ENCODE measurements at places on chromosomes 6 and 20.

- no peak for DNase-seq
These were observed 70.8 kb upstream of the SASH1 start for GRCh38 chr6:148271711-148272439.

DNA sequence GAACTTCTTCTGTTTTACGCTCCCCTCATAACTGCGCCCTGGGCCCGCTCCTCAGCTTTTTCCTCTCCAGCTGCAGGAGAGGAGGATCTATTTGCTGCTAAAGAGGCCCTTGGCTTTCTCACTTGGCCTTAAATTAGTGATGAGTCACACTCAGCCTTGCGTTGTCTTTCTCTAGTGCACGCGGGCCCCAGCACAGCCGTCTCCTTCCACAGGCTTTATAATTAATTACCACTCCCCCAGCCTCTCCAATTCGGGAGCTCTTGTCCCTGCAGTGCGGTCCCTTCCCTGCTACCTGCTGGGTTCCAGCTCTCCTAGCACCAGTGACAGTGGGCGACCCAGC is 25.2 kb downstream of the PACSIN1 start:
- DNase-seq: no peak

- no peak for DNase-seq
These were observed 106.0 kb downstream of the PRIM2 start for GRCh38 chr6:57423468-57423867.

GRCh38 chr6:3442431-3443220 is 14.2 kb downstream of the SLC22A23 start:
- no peak for DNase-seq

DNA sequence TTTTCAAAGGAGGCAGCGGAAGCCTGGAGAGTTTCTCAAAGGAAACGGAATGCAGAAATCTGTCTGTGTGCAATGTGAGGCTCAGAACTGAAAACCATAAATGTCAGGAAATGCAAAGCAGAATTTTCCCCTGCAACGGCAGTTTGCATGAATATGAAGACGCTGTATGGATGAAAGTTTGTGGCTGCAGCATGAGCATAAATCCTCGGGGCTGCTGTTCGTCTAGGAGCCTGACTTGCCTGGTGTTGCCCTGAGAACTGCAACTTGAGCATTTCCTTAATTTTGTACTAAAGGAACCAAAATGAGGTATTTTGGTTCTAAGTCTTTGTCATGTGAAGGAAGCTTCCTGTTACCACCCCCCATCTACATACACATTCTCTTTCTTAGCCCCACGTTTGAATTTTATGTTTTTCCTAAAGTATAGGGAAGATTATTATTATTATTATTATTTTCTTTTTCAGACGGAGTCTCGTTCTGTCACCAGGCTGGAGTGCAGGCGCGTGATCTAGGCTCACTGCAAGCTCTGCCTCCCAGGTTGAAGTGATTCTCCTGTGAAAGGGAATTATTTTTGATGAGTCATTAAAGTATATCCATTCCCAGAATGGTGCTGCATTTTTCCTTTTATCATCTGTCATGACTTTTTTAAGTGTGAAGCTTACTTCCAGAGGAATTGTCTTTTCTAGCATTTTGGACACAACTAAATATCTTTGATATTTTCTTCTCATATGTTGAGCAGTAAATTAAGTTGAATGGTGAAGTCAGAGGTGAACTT is 33.1 kb downstream of the MTHFD1L start:
- DNase-seq: no peak

DNA sequence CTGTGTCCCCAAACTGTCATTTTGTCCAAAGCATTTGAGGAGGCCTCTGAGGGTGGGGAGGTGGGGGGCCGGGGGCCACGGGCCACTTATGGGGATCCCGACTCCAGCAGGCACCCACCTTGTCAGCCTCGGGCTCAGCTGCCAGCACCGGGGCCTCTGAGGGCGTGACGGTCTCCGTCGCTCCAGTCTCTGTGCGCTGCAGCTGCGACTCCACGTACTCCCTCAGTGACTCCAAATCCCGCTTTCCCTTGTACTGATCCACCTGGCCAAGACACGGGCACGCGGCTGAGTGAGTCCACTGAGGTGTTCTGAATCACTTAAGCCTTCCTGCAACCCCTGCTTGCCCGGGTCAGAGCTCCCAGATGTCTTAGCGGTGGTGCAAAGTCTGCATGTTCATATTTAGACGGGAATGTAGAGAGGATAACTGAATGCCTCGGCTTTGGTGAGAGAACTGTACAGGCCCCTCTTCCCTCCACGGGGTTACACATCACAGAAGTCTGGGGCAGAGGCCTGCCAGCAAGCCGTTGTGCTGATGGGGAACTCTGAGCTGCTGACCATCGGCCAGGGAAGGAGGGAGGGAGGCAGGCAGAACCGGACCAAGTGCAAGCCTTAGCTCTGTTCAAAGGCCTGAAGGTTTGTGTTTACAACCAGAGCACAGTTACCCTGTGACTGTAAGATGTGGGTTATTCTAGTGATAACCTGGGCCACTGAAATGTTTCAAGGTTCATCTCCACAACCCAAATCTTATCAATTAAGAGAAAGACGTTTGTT is 21.8 kb downstream of the TXNDC5 start:
- no peak for DNase-seq

GRCh38 chr6:111534231-111534751 is 51.3 kb upstream of the REV3L start:
- no peak for DNase-seq

- DNase-seq: no peak
These were observed 12.5 kb downstream of the SYCP2 start for GRCh38 chr20:59920944-59921343.

DNA sequence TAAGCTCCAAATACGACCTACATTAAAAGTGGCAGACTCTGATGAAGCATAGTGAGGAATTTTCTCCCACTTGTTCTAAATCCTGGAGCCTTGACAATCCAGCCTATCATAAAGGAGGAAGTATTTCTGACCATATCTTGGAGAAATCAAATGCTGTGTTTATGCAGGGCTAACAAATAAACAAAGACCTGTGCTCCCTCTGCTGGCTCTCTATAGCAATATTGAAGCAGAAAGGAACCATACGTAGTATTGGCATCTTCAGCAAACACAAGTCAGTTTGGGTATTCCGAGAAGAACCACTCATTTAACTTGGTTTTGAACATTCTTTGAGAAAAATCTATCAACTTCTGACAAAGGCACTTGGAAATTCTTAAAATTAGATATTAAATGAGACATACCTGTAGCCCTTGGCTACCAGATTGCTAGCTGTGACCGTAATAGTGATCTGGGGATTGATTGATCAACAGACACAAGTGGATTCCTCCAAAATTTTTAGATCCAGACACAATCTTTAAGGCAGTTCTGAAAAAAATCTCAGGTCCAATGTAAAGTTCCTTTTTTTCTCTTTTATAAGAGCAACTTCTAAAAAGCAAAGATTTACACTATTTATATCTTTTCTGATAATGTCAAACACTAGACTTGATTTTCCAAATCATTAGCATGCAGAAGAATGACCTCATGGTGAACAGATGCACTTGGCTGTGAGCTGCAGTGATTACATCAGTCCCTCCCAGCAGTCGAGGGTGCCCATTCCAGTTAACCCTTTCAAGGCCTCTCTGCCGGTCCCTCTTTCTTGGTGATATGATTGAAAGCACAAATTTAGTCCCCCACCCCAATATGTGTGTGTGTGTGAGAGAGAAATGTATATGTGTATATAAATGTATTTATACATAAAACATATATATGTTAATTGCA is 40.2 kb downstream of the INSM1 start:
- DNase-seq: no peak

GRCh38 chr20:51659491-51660050 is 108.6 kb downstream of the ATP9A start:
- DNase-seq: no peak

DNA sequence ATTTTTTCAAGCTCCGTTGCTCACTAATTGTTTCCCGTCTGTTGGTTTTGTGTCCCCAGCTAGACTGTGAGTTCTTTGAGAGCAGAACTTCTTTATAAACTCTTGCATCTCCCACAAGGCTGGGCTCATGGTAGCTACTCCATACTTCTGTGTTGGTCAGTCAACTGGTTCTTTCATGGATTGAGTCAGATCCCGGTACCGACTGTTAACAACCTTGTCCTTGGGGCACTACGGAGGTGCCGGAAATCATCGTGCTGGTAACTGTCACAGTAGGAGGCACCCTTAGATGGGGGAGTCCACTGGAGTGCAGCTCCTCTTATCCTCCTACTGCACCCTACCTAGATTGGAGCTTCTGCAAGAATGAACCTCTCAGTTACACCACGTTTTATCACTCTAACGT is 8.6 kb upstream of the STX16 start:
- DNase-seq: no peak

DNA sequence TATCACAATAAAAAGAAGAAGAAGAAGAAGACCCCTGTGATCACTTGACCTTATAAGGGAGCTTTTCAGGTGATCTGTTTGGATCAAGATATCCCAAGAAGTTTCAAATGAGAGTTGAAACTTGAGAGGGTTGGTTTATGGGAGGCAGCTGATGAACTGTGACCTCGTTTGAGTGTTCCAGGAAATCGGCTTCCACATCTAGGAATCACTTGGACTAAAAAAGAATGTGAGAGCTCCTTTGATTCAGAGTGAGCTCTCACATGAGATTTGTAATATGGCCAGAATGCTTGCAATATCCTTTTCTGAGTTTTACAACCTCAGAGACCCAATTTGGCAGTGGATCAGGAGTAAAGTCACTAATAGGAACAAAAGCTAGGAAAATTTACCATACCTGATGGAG is 228.1 kb downstream of the ATXN1 start:
- no peak for DNase-seq

GRCh38 chr6:1917626-1918371 is 308.1 kb downstream of the FOXC1 start:
- DNase-seq: no peak

DNA sequence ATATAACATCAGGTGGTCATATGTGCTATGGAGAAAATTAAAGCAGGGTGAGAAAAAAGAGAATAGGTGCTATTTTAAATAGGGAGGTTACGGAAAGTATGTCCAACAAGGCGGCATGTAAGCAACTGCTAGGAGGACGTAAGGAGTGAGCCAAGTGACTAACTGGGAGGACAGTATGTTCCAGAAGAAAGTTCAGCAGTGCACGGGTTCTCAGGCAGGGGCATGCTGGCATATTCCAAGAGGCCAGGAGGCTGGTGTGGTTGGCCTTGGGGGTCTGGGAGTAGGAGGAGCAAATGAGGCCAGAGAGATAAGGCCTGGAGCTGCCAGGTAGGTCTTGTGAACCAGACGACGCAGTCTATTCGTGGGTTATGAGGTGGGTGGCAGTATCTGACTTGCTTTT is 112.4 kb downstream of the ARMC2 start:
- no peak for DNase-seq

DNA sequence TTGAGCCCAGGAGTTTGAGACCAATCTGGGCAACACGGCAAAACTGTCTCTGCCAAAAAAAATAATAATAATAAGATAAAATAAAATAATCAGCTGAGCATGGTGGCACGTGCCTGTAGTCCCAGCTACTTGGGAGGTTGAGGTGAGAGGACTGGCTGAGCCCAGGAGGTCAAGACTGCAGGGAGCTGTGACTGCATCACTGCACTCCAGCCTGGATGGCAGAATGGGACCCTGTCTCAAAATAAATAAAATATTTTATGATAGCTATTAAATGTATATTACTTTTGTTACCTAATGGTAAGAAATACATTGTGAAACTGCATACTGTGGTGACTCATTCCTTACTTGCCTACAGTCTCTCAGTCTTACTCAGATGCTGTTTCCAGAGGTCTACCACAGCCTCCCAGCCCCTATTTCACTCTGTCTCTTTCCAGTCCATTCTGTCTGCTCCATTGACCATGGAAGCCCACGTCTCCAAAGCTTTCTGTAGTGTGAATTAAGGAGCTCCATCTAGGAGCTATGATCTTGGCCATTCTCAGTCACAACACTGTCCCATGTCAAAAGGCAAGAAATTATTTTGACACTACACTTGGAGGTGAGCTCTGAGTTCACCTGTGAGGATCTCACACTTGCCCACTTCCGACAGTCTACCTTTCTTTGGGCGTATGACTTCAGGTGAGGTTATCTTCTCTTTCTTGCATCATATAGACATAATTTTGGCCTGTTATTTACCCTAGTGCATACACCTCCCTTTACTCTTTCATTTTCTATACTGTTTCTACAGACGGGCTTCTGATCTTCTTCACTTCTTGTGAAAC is 22.4 kb upstream of the SNX9 start:
- DNase-seq: no peak

GRCh38 chr6:108476376-108476775 is 84.3 kb upstream of the FOXO3 start:
- no peak for DNase-seq

GRCh38 chr6:68726337-68726736 is 91.3 kb downstream of the ADGRB3 start:
- no peak for DNase-seq

DNA sequence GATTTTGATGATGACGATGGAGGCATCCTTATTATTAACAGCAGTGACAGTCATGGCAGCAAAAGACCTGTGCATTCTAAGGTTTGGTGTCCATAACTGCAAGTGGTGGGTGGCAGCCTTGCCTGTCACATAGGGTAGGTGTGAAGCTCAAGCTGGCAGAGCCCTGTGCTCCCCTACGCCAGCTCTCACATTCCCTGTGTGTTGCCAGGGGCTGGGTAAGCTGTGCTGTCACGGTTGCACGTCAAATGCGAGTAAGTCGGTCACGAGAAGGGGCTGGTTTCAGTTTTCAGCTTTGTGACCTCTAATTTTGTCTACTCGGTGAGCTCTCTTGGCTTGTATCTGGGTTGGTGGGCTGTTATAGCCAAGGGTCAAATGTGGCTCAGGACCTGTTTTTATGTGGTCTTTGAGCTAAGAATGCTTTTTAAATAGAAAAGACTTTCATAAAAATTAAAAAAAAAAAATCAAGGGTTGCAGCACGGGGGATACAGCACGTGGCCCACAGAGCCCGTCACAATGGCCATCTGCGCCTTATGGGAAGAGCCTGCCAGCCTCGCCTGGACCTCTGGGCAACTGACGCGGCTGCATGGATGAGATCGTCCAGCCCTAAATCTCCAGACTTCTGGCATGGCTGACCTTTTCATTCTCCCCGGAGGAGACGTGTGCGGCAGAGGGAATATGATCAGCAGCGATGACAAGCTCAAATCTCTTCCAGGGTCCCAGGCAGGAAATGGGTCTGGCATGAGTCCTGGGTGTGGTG is 148.5 kb downstream of the PHACTR3 start:
- no peak for DNase-seq

DNA sequence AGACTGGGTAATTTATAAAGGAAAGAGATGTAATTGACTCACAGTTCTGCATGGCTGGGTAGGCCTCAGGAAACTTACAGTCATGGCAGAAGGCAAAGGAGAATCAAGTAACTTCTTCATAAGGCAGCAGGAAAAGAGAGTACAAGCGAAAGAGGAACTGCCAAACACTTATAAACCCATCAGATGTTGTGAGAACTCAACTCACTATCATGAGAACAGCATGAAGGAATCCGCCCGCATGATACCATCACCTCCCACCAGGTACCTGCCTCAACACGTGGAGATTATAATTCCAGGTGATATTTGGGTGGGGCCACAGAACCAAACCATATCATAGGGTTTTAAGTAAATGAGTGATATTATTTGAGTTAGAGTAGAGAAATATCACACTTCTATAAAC is 189.3 kb downstream of the TSHZ2 start:
- DNase-seq: no peak

All from CD4-positive, alpha-beta T cell treated with Interferon gamma for 1 hour (primary cell).